Skin of body (tissue), 3 donors: ENCODE measurements at places on chromosomes 11 and 22. TPM values are rescaled to one million over a fixed set of nuclear protein-coding genes. Genes with fewer than 3 reads are reported as not detected.

AIFM3 gene
- total RNA-seq, result 0.20 TPM

- DNase-seq, result no peak
Observed at GRCh38 chr11:82191695-82192094, 542.0 kb downstream of the FAM181B start.

DNA sequence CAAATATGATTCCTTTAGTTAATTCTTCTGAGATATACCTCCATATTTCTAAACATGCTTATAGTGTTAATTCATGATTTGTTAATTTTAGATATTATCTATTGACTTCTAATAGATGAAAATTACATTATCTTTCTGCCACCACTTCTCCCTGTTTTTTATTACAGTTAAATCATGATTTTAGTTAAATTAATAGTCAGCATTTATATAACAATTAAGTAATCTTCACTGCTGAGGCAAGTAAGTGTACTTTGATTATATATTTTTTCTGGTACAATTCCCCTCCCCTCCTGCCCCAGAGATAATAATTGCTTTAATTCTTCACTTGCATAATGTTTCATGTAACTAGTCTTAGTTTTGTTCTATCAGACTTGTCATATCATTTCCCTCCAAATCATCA, 5.8 kb downstream of the IL17RA start:
- no peak for DNase-seq

DNA sequence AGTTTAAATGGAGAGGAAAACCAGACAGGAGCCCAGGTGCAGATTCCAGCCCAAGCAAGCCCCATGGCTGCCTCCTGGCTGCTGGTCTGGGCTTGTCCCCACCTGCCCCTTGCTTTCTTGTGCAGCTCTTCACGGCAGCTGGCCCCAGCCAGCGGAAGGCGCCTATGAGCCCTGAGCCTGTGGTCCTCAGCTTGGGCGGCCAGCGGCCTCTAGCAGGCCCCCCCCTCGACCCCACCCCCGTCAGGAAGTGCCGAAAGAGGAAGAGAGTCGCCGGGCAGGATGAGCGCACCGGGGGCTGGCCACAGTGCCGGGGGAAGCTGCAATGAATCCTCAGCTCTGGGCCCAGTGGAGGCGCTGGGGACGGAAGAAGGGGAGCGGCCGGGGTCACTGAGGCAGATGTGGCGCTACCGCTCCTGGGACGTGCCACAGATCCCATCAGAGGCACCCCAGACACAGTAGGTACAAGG, 2.1 kb upstream of the DGKZ start:
- DNase-seq, result no peak

ACCSL gene
- total RNA-seq, result not detected

DNA sequence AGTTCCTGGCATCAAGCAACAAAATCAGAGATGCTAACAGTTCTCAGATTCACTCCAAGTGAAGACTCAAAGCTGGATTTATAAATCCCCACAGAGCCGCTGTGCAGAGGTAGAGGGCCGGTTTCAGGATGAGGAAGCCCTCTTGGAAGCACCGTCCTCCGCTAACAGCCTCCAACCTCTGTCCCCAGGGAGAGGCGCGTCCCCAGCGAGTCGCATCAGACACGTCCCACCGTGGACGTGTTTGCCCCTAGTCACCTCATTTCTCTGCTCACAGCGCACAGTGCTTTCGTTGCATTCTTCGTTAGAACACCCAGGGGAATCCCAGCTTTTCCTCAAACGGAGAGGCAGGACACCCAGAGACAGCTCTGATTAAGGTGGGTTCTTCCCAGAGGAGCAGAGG, 642.9 kb downstream of the BRD1 start:
- no peak for DNase-seq

- DNase-seq, result no peak
Observed at GRCh38 chr22:28817919-28818859, 17.8 kb upstream of the XBP1 start.

OR51M1 gene
- not detected for total RNA-seq

DDTL gene
- total RNA-seq, result 0.20 TPM

GRCh38 chr22:17496841-17497240, 66.5 kb upstream of the SLC25A18 start:
- DNase-seq, result no peak

DNA sequence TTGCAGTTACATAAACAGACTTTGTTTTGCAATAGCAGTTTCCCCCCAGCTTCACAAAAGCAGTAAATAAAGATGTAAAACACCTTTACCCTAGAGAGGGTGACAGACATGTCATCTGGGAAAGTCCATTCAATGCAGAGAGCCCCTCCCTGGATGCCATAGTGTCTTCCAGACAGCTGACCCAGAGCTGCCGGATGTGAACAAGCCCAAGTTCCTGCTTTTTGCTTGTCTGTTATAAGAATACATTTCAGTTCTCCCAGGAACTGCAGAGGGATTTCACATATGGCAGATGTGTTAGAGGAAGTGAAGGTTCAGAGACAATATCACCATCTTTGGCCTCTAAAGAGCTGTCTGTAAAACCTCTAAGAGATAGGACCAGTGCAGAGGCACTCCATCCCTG, 48.9 kb downstream of the RELT start:
- no peak for DNase-seq

GRCh38 chr11:134244593-134244992, 8.6 kb downstream of the THYN1 start:
- no peak for DNase-seq

- DNase-seq, result no peak
Observed at GRCh38 chr11:116607027-116607426, 165.8 kb downstream of the BUD13 start.

DNA sequence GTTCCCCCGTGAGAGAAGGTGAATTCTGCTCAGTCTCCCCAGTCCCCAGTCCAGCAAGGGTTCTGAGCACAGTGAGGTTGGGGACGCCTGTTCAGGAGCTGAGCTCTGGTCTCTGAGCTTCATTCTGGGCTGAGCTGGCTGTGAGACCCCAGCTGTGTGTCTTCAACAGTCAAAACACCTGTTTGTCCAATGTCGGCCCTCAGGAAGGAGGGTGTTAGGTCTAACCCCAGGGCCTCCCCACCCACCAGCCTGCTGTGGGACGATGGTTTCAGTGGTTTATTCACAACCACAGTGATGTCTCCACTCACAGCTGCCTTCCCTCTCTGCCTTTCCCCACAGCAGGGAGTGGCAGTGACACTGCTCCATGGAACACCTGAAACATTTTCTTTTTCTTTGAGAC, 1282.9 kb downstream of the TBC1D22A start:
- no peak for DNase-seq

PGA5 gene
- 0.39 TPM for total RNA-seq

DNA sequence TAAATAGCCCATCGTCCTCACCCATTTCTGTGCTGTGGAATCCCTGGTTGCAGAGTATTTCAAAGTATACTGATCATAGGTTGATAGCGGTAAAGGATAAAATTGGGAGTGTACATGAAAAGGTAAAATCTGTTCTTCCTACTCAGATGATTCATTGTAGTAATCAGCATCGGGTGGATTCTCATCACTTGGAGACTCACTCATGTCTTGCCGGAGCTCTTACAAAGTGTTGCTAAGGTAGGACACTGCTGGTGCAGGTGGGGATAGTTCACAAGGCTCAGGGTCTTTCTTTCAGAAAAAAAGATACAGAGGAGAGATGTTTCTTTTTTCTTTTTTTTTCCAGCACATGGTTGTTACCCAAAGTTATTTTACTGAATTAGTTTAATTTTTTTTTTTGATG, 84.8 kb downstream of the MTNR1B start:
- no peak for DNase-seq

POU2AF2 gene
- total RNA-seq, result not detected

IFITM1 gene
- 17.0 TPM for total RNA-seq
